ENCODE measurements at places on chromosomes 6 and 20. TPM values are rescaled to one million over a fixed set of nuclear protein-coding genes. Genes with fewer than 3 reads are reported as not detected.

The TSPYL1 gene
- 54.0 TPM for total RNA-seq

The BNIP5 gene
- total RNA-seq = not detected

The GTF3C6 gene
- 71.8 TPM for total RNA-seq

The RAD21L1 gene
- total RNA-seq = not detected

The BPIFB4 gene
- total RNA-seq = not detected

The NKX2-2 gene
- not detected for total RNA-seq

The MYB gene
- total RNA-seq = 1.3 TPM

The C6orf141 gene
- total RNA-seq = 9.3 TPM

The TRIM31 gene
- 0.20 TPM for total RNA-seq

The ABCC10 gene
- 18.3 TPM for total RNA-seq

The STMND1 gene
- total RNA-seq = not detected

The CST2 gene
- total RNA-seq = not detected

The SLC22A7 gene
- not detected for total RNA-seq

The UST gene
- 3.0 TPM for total RNA-seq

The ETV7 gene
- total RNA-seq = 2.1 TPM

The TTBK1 gene
- not detected for total RNA-seq

The ULBP1 gene
- 1.2 TPM for total RNA-seq

The STK4 gene
- total RNA-seq = 15.8 TPM

The BAK1 gene
- 33.5 TPM for total RNA-seq

The PLA2G7 gene
- total RNA-seq = 0.32 TPM

The ENPP4 gene
- 0.80 TPM for total RNA-seq

The AIF1 gene
- total RNA-seq = 3.3 TPM

The KCNK16 gene
- not detected for total RNA-seq

The ADGRF5 gene
- total RNA-seq = 2.5 TPM

The HAO1 gene
- not detected for total RNA-seq

The SIGLEC1 gene
- total RNA-seq = 0.80 TPM

The SRSF12 gene
- 0.44 TPM for total RNA-seq

The HSPA1L gene
- total RNA-seq = 0.44 TPM

The TTLL9 gene
- 0.16 TPM for total RNA-seq

The TPBG gene
- 21.2 TPM for total RNA-seq

The PMEPA1 gene
- total RNA-seq = 2.7 TPM

The GPR63 gene
- 0.32 TPM for total RNA-seq
